IMR-90 (cell line): ENCODE measurements at places on chromosomes 2 and 18. TPM values are rescaled to one million over a fixed set of nuclear protein-coding genes. Genes with fewer than 3 reads are reported as not detected.
A peak's percentile ranks its signal among the peaks of the same experiment; 100 is the strongest.

CENPA gene
- total RNA-seq, result 7.7 and 10.0 TPM in 2 replicates

STARD6 gene
- 0.28 TPM in 1 of 2 replicates, not detected in the other for total RNA-seq

DNA sequence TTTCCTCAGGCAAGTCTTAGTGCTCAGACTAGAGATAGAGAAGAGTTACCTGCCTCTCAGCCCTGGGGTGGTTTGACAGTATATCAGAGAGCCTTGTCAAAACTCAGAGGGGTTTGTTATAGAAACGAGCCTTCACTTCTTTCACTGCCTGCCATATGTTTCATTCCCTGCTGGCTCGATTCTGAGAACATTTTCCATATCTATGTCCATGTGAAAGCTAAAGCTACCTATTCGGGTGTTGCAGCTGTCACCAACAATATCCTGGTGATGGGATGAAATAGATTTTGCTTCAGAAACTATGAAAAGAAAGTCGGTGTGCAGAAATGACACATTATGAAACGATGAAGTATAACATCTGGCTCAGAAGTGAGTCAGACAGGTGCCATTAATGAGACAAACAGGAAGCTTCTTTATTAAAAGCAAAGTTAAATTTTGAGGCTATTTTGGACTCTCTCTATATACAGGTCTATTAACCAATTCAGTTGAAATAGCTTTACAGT lies 56.1 kb upstream of the TANK start:
- DNase-seq, result no peak

MLPH gene
- 13.8 and 13.9 TPM in 2 replicates for total RNA-seq

TMEM150A gene
- total RNA-seq, result 4.7 and 4.8 TPM in 2 replicates

SLC9A2 gene
- total RNA-seq, result not detected in 2 replicates

DNA sequence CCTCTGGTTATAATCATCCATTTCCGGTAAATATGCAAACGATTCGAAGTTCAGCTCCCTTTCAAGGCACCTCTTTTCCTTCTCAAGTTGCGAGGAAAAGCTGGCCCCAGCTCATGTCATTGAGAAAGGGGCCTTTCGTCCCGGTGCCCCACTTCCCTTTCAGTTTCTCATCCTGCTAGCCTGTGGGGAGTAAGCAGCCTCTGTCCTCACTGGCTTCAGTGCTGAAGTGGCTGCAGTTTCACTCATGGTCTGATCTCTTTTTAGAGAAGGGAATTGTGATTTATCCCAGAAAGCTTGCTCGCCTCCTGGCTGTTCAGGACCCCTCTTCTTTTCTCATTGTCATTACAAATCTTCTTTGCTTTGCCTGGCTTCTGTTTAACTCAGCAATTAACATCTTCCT lies 207.5 kb downstream of the NR4A2 start:
- no peak for DNase-seq

DNA sequence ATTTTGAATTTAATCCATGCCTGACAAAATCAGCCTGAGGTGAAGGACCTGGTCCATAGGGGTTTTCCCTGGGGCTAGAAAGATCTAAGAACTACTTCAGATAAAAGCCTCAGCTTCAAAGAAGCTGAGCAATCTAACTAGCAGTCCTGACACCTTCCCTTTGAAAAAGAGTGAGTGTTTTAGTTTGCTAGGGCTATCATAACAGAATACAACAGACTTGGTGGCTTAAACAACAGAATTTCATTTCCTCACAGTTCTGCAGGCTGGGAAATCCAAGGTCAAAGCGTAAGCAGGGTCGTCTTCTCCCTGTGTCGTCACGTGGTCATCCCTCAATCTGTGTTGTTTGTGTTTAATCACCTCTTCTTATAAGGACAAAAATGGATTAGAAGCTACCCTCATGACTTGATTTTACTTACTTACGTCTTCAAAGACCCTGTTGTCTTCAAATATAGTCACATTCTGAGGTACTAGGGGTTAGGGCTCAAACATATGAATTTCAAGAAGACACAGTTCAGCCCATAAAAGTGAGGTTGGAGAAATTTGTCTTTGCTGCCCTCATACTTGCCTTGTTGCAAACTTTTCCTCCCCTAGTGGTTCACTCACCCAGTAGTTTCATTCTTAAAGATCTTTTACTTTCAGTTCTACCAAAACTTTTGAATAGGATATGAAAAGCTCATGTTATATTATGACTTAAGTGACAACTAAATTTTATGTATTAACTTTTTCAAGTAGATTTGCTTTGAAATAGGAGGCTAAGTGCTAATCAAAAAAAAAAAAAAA lies 673.8 kb downstream of the ARHGAP15 start:
- DNase-seq, result peak; percentile 28

- DNase-seq, result peak; percentile 61
Measured at GRCh38 chr2:149068996-149069888, 30.7 kb downstream of the LYPD6B start.

CD207 gene
- not detected in 2 replicates for total RNA-seq

GRCh38 chr2:70516596-70516995 lies 37.0 kb downstream of the TGFA start:
- no peak for DNase-seq

DNA sequence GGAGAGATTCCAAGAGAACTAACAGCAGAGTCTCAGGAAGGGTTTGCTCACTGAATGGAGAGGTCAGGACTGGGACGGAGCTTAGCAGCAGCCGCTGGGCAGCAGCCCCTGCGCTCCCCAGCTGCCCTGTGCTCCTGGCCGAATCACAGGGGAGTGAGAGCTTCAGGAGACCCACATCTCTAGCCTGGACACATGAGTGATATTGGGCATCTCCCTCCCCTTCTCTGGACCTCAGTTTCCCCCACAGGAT lies 511 bp downstream of the MATN3 start:
- DNase-seq, result no peak

CHRNA1 gene
- total RNA-seq, result 0.56 and 0.90 TPM in 2 replicates

DNA sequence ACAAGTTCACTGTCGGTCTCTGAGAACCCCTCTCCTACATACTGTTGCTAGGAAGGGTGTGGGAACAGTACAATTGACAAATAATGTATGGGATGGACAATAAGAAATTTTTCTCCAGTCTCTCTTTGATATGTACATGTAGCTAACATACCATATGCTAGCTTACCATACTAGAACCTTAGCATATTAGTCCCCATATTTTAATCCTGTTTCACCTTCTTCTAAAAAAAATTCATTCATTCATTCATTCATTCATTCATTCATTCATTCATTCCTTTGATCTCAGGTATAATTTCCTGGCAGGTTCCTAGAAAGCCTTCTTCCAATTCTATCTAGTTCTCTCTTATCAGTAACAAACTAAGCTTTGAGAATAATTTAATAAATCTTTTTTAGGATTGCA lies 62.2 kb downstream of the TTC21B start:
- DNase-seq, result no peak

IL1F10 gene
- total RNA-seq, result not detected in 2 replicates

- peak; percentile 65 for DNase-seq
Measured at GRCh38 chr2:219308142-219309101, 779 bp downstream of the PTPRN start.

DNA sequence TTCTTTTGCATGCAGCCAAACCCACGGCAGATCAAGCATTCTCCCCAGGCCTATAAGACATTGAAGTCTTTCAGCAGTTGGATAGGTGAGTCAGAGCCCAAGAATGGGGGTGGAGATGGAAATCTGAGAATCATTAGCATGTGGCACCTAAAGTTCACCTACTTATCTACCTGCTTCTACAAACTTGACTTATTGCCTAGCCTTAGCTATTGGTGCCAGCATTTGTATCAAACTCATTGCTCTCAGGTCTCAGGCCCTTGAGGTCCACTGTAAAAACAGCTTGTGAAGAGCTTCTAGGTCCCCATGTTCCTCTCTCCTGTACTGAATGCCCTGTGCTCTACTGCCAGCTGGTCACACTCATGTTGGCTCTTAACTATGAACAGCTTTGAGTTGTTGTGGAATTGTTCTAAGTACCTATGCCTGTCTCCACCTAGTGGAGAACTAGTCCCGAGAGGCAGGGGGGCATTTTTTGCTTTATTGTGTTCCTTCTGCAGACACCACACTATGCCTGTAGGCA lies 278.4 kb upstream of the SPRED2 start:
- DNase-seq, result peak; percentile 8

CDKL4 gene
- total RNA-seq, result 0.28 TPM in 1 of 2 replicates, not detected in the other

DNA sequence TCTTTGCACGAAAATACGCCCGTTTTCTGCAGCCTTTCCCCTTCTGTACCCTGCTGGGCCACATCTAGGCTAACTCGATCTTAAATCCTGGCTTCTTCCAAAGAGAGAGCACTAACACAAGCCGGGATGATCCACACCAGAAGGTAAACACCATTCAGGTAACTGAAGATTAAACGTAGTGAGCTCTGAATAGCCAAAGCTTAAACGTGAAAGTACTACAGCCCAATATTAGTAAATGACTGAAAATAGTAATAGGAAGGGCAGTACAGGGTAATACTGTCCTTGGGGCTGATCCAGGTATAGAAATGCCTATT lies 422 bp upstream of the MRPL53 start:
- DNase-seq, result no peak

DNA sequence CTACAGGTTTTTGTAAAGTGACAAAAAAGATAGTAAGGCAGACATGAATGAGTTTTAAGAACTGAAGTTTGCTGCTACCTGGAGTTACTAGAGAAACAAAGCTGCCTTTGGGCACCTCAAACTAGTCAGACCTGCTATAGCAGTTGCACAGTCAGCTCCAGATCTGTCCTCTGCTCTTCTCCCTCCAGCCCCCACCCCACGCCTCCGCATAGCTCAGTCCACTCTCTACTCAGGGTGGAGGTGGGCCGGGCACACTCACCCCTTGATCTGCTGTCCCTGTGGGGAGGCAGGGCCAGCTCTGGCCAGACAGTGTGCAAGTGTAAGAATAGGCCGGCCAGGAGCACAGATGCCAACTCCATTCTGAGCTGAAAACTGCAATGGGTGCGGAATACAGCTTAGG lies 4.1 kb downstream of the SERTAD2 start:
- no peak for DNase-seq

GRCh38 chr2:124039762-124040291 lies 14.7 kb downstream of the CNTNAP5 start:
- no peak for DNase-seq

DNA sequence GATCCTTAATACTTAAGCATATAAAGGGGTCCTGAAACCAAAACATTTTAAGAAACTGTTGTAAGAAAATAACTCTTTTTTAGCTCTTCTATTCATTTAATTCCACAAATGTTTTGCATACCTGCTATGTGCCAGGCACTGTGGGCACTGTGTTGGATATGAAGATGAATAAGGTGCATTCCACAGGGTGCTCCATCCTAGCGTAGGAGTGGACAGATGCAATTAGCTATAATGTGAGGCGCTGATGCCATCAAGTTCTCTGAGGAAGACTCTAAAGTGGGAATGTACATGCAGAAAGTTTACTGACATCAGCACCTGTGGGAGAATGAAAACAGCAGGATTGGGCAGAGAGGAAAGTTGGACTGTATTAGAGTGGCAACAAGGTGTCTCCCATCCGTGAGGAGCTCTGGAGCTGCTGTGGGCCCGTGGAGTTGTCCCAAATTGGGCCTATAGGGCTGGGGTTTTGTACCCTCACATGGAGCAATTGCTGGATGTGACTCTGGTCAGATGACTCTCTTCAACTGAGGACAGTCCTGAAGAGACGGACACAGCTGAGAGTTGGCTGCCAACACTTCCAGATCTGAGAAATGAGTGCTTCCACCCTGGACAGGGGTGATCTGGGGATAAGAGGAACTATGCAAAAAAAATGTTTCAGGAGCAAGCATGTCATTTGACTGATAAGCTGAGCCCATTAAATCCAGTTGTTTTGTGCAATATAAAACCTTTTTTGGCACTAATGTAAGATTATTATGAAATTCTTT lies 22.3 kb downstream of the CD8A start:
- no peak for DNase-seq

DNA sequence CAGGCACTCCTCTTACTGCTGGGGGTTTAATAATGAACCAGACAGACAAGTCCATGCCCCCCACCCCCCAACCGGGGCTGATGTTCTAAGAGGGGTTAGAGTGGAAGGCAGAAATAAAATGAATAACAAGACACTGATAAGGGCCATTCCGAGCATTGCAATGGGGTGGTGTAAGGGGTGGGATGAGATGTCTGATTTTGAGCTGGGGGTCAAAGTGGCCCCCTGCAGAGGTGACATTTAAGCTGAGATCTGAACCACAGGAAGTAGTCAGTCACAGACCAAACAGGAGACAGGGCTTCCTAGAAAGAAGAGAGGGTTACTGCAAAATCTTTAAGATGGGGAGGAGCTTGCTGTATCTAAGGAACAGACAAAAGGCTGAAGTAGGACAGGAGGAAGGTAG lies 180.6 kb upstream of the SH3BP4 start:
- no peak for DNase-seq

PLB1 gene
- 0.90 and 1.4 TPM in 2 replicates for total RNA-seq

DNA sequence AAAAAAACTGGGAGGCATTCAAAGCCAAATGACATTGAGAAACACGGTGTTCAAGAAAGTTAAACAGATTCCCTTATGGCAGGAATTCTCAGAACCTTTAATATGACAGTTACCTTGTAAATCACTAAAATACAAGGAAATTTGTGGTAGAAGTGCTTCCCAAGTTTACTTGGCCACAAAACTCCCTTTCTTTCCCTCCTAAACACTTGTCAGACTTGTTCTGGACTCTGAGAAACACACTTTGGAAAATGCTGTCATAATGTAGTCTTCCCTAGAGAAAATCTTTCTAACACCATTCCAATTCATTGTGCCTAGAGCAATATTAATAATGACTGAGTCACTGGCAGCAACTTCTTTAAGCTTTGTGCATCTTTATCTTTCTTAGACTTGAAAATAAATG lies 140.4 kb downstream of the ANKRD44 start:
- peak; percentile 20 for DNase-seq

DNA sequence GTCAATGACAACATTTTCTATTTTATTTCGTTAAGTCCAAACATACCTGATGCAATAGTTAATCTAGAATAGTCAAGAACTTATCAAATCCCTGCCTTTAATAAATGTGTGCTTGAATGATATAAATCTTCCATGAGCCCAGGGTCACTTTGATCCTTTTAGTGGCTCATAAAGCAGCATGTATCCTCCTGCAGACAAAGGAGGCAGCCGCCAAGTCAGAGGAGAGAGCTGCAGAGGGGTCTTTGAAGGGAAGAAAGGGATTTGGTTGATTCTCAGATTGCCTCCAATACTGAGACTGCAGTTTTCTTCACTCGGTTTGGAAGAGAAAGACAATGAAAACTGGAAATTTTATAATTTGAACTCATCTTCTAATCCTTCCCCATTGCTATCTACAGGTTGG lies 378.4 kb upstream of the PIK3C3 start:
- DNase-seq, result no peak

CYP1B1 gene
- total RNA-seq, result 1.1 and 1.9 TPM in 2 replicates

TTR gene
- total RNA-seq, result not detected in 2 replicates

GRCh38 chr2:26623541-26624495 lies 17.3 kb downstream of the CIB4 start:
- peak; percentile 44 for DNase-seq

IL36A gene
- not detected in 2 replicates for total RNA-seq
